ENCODE measurements at places on chromosomes 5 and 9.

DNA sequence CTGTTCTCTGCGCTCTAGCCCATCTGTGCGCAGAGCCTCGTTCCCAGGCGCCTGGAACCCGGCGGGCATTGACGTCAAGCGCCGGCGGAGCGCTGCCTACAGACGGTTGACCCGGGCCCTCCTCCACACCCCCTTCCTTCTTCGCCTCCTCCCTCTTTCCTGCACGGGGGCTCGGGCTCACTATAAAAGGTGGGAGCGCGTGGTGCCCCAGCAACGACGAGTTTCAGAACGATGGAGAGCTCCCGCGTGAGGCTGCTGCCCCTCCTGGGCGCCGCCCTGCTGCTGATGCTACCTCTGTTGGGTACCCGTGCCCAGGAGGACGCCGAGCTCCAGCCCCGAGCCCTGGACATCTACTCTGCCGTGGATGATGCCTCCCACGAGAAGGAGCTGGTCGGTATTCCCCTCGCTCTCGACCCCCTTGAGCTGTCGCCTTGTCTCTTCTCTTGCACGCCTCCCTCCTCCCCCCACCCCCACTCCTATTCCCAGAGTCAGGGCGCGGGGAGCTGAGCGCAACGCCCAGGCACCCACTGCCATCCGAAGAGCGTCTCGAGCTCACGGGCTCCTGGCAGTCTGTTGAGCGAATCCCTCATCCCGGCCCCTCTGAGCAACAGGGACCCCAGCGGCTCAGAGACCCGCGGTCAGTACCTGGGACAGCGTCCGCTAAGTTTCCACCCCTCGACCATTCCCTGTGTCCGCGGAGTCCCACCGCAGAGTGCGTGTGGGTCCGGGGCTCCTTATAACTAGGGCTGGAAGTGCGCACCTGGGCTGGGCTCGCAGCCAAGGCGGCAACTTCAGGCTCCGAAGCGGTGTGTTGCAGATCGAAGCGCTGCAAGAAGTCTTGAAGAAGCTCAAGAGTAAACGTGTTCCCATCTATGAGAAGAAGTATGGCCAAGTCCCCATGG, at the start of gene CARTPT:
TSS of gene CARTPT (plus strand) at position 213 of the 902 bp plus-strand sequence. CDS start at position 232, 19 bp downstream.
- DNase-seq: no peak

- DNase-seq: no peak
Observed at GRCh38 chr9:72465593-72465984, 55.8 kb upstream of the TMC1 start.

DNA sequence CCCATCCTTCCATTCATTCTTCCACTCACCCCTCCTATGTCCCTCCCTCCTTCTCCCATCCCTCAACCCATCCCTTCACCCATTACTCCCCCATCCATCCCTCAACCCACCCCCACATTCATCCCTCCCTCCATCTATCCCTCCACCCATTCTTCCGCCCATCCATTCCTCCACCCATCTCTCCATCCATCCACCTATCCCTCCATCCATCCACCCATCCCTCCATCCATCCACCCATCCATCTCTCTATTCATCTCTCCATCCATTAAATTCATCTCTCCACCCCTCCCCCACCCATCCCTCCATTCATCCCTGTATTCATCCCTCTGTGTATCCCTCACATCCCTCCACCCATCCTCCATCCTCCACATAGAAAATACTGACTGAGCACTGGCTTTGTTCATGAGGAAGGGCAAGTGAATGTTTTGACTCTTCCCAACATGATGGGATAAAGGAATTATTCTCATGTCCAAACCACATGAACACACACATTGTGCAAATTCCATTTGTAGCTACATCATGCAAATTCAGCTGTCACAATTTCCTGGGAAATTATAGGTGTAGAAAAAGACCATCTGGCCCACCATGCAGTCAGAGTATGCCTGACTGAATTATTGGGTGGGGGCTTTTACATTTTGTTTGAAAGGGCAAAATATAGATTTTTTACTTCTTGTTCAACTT, 6.9 kb upstream of the VAV2 start:
- no peak for DNase-seq

- no peak for DNase-seq
Observed at GRCh38 chr5:150700246-150700593, 642 bp downstream of the RBM22 start.

DNA sequence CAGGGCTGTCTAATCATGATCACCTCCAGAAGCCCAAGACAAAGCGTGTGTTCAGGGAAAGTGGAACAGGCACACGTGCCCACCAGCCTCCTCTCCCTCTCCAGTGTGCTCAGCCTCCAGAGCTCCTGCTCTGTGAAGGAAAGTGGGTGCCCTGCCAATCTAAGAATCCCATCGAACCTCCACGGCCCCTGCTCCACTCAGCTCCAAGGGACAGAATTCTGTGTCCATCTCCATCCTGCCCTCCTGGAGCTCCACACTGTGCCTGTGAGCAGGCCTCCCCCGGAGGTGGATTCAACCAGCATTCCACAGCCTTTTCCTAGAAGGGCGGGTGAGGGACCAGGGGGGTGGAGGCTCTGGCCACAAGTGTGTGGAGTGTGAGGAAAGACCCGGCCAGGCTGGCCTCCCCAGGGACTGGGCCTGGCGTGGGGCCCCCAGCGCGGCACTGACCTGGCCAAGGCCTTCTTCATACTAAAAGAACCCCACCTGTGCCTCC, 6.0 kb downstream of the EEIG1 start:
- DNase-seq: no peak

DNA sequence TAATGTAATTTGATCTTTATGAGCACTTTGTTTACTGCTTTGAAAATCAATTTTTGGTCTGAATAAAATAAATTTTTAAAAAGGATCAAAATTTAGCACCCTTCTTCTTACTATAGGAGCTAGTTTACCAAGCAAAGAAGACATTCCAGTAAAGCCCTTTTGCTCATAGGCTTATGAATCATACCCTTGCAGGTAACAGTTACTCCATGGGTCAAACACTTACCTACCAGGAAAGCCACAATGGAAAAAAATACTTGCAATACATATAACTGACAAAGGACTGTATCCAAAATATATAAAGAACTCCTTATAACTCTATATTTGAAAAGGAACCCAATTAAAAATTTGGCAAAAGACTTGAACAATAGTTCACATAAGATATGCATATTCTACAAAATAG, 66.6 kb downstream of the SHOC1 start:
- DNase-seq: no peak

- no peak for DNase-seq
Observed at GRCh38 chr5:132176987-132177386, 50.7 kb downstream of the P4HA2 start.

GRCh38 chr5:158606233-158606632, 493.5 kb downstream of the EBF1 start:
- DNase-seq: no peak

GRCh38 chr9:90815183-90815943, 13.7 kb downstream of the SYK start:
- no peak for DNase-seq

- no peak for DNase-seq
Observed at GRCh38 chr9:95116808-95117204, 200.7 kb downstream of the FANCC start.

DNA sequence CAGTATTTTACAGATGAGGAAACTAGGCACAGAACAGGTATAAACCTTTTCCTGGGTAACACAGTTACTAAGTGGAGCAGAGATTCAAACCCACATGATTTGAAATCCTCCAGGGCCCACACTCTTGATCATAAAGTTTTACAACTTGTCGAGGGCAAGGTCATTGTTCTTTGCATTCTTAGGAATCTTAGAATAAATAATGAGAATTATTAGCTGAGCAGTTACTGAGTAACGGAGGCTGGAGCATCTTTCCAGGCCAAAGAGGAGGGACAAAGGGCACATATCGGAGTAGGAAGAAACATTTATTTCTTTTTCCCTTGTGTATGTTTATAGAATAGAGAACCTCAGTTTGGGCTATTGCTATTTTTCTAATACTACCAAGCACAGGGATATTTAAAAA, 27.1 kb upstream of the F2R start:
- no peak for DNase-seq

DNA sequence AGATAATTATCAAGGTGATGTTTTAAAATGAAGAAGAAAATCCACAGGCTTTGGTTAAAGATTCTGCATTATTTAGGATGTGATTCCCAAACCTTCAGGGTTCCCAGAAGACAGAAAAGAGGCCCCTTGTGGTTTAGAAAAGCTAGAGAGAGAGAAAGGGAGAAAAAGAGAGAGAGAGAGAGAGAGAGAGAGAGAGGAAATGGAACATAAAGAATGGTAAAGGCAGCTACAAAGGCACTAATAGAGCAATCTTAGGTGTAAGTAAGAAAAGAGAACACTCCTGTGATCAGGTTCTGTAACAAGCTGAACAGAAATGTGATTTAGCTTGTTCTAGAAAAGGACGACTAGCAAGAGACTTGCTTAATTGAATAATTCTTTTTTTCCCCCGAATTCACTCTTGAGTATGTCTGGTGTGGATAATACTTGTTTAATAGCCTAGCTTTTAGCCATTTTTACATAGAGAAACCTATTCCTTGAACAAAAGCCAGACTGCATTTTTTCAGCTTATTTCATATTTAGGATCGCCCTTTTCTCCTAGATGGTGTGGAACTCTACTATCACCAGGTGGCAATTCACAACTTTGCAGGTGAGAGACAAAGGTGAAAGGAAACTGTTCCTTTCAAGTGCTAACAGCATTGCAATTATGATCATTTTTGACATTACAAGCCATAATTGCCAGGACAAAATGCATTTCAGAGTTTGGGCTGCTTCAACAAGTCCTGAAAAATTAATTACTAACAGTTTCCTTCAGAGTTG, 57.6 kb upstream of the SH3GL2 start:
- DNase-seq: no peak

DNA sequence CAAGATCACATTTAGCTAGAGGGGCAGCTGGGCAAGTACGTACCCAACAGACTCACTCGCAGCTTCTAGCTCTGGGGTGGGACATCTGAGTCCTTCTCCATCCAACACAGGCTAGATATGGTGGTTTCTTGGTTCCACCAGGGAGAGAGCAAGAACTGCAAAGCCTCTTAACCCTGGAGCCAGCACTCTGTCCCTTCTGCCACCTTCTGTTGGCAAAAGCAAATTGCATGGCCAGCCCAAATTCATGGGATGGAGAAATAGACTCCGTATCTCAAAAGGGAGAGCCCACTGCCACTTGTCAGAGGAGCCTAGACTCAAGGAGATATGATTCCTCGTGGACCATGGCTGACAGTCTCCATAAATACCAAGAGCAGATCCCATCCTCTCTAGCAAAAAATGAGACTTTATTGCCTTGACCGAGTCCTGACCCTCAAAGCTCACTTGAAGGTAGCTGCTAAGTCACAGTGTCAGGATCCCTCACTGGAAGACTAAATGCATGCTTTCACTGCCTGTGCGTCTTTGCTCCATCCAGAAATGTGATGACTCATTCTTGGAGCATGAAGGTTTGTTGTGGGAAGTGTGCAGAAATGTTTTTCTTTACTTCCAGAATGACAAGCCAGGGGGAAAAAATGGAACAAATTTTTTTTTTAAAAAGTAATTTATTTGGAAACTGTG, 28.8 kb upstream of the ROR2 start:
- no peak for DNase-seq

DNA sequence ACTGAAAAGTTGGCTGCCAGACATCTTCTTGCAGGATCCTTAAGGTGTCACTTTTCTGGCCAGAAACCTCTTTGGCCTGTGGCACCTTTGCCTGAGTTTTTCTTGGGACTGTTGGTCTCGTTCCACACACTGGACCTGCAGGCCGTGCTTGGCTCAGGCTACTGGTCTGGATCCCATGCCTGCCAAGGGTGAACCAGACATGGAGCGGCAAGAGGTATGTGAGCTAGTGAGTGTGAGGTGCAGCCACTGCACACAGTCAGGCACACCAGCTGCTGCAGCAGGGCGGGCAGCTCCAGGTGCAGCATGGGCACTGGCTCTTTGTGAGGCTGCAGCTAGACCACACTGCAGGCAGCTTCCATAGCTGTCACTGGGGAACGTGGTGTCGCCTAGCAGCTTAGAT, 47.9 kb downstream of the NDUFAF2 start:
- DNase-seq: no peak

DNA sequence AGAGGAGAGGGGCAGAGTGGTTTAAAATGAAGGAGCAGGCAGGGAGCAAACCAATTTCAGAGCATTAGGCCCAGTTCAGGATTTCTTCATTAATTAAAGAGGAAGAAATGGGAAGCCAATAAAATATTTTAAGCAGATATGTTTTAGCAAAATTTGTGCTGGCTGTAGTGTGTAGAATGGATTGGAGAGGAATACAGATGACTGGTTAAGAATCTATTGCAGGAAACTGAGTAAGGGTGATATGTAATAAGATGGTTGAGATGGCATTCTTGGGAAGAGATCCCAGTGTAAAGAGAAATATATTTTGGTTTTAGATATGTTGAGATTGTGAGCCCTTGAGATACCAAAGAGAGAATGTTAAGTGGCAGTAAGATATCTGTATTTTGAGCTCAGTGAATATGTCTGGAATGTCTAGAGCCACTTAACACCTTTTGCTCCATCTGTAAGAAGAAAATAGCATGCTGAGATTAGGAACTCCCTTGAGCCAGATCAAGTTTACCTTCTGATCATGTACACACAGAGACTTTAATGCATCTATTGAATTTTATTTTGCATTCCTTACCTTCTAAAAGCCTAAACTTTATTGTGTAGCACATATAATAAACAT, 79.5 kb upstream of the SLC27A6 start:
- no peak for DNase-seq

GRCh38 chr9:8534828-8535227, 735.2 kb upstream of the DMAC1 start:
- no peak for DNase-seq

DNA sequence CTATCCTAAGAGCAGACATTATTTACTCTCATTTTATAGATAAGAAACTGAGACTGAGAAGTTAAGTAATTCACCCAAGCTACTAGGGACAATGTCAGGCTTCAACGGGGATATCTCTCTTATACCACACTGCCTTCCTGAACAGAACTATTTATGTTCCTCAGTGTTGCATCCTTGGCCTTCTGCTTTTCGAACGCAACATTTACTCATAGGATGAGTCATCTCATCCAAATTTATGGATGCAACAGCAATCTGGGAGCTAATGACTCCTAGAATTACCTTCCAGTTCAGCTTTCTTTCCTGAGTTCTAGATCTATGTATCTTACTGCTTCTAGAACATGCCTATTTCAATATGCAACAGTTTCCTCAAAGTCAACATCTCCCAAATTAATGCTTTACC, 103.6 kb upstream of the PAM start:
- DNase-seq: no peak

DNA sequence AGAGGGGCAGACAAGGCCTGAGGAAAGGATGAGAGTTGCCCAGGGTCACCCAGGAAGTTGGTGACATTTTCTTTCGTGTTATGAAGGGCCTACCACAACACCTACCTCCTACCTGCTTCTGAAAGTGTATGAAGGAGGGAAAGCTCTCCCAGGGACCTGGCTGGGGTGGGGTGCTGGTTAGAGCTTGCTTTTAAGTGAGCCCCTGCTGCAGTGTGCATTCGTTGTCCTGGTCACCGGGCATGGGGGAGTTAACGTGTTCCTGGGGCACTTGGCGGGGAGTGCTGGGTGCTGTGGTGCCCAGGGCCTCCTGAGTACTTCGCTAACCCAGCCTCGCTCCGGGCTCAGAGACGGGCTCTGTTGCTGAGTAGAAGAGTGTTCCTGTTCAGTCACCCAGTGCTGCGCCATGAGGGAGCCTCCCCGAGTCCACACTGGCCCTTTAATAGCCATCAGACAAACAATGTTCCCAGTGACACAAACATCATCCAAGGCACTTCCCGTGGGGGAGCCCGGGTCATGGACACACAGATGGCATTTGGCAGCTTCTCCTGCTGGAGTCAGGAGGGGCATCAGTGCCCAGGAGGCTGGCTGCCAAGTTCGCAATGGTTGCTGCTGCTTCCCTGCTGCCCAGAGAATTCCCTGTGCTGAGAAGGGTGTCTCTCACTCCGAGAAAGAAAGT, 85.7 kb downstream of the AMBP start:
- DNase-seq: no peak

GRCh38 chr9:135821116-135821515, 86.2 kb downstream of the CAMSAP1 start:
- no peak for DNase-seq

Data from vagina (tissue), 2 donors.